Right forelimb (tissue), 1 donor: ENCODE measurements at places on chromosomes 3 and 15.

GRCh38 chr15:42160136-42160535 is 3.7 kb upstream of the PLA2G4F start:
- no peak for DNase-seq

DNA sequence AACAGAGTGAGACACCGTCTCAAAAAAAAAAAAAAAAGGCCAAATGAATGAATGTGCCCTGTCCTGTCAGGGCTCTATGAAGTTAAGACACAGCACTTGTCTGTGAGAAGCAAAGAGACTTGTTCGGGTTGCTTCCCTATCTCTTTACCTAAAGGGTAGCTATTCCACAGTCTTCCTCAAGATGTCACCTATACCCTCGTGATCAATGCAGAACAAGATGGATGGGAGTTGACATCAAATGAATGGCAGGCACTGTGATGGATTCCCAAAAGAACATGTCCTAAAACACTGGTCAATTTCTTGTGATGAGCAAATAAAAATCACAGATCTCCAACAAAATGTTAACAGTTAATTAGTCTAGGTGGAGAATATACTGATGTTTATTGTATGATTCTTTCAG is 9.5 kb downstream of the TADA3 start:
- DNase-seq: no peak

GRCh38 chr15:28091313-28091712 is 7.8 kb downstream of the OCA2 start:
- no peak for DNase-seq

DNA sequence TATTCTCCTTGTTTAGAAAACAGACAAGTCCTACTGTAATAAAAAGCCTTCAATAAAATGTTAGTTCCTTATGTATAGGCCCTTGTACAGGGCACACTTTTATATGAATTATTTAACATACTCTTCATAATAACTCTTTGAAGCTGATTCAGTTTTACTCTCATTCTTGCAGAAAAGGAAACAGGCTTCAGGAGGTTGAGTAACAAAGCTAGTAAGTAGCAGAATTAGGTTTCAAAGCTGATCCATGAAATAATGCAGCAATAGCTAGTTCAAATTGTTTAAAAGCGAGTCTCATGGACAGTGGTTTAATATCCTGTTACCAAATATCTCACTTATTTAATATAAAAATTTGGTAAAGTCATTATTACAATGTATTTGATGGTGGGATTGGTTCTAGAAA is 25.0 kb downstream of the TCF12 start:
- no peak for DNase-seq

- no peak for DNase-seq
Measured at GRCh38 chr15:82805994-82806406, at the start of gene FSD2. Gene FSD2 (minus strand): TSS chr15:82806069. CDS start chr15:82787390, 18,679 bp downstream.

- no peak for DNase-seq
Measured at GRCh38 chr3:193872265-193872753, 263.6 kb upstream of the HES1 start.

DNA sequence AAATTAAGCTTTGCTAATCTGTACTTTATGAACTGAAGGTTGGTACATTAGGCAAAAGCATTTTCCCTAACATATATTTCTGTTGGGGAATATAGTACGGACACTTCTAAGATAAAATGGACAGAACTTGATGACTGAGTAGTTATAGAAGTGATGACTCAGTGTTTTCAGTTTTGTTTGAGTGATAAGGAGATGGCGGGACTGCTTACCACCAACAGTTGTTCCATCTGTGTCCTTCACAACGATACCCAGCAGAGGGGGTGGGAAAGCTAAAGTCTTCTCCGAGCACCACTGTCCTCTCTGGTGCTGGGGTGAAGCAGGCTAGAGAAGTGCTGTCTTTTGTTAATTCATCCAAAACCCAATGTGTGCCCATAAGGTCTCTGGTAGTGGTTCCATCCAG is 195.8 kb downstream of the CD47 start:
- no peak for DNase-seq

DNA sequence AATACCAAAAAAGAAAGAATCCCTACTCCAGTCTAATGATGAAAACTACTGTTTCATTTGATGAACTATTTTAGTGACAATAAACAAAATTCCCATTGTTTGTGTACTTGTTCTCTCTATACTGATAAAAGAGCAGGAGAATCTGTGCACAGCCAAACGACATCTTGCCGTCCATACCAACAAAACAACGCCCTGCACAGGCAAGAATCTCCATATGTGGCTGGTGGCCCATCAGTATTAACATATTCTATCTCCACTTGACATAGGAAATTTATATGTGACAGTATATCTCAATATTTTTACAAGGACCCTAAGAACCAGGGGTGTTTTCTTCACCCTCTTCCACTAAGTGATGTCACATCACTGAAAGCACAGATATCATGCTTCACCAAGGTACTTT is 279.5 kb downstream of the ULK4 start:
- DNase-seq: no peak

DNA sequence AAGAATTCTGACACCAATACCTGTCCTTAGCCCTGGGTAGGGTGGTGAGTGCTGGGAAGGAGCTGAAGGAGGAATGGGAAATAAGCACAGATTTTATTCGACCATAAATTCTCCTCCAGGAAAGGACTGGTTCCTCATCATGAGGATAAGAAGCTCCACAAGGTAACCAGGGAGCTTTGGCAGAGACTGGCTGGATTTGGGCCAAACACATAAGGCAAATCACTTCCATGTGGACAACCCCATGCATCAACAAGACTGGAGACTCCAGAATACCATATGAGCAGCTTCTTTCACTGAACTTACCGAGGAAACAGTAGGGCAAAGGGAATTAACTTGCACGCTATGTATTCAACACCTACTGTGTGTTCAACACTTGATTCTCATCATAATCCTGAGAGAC is 312.5 kb downstream of the NTRK3 start:
- DNase-seq: no peak

GRCh38 chr3:159416856-159417255 is 571.8 kb upstream of the IL12A start:
- no peak for DNase-seq

- no peak for DNase-seq
Measured at GRCh38 chr15:61499376-61499775, 270.3 kb upstream of the RORA start.

- no peak for DNase-seq
Measured at GRCh38 chr15:92813485-92813884, 86.6 kb upstream of the CHD2 start.

- DNase-seq: no peak
Measured at GRCh38 chr3:109683746-109684145, 346.4 kb upstream of the DPPA4 start.

- no peak for DNase-seq
Measured at GRCh38 chr3:64138046-64138445, 87.2 kb downstream of the PRICKLE2 start.

DNA sequence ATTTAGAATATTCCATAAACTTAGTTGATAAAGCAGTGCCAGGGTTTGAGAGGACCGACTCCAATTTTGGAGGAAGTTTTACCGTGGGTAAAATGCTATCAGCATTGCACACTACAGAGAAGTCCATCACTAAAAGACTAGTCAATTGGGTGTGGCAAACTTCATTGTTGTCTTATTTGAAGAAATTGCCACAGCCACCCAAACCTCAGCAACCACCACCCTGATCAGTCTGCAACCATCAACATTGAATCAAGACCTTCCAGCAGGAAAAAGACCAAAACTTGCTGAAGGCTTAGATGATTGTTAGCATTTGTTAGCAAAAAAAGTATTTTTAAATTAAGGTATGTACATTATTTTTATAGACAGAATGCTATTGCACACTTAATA is 60.5 kb downstream of the KLF13 start:
- DNase-seq: no peak

DNA sequence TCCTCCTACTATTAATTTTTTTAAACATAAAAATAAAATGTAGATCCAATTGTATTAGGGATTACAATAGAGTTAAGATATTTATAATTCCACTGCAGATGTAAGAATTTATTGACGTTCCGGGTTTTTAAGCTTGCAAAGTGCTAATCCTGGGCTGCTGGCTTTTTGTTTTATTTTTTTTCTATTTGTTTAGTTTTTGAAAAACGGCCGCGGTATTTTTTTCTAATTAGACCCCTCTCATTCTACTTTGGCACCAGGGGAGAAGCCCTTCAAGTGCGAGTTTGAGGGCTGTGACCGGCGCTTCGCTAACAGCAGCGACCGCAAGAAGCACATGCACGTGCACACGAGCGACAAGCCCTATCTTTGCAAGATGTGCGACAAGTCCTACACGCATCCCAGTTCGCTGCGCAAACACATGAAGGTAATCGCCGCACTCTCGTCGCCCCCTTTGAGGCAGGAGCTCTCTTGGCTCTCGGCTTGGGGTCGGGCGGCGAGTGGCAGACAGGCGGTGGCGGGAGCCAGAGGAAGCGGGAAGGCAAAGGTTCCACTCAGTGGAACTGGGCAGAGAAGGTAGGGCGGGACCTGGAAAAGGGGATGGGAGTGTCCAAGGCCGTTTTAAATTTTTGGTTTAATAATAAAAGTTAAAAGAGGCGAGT is 3.2 kb downstream of the ZIC1 start:
- peak; percentile 57 for DNase-seq

DNA sequence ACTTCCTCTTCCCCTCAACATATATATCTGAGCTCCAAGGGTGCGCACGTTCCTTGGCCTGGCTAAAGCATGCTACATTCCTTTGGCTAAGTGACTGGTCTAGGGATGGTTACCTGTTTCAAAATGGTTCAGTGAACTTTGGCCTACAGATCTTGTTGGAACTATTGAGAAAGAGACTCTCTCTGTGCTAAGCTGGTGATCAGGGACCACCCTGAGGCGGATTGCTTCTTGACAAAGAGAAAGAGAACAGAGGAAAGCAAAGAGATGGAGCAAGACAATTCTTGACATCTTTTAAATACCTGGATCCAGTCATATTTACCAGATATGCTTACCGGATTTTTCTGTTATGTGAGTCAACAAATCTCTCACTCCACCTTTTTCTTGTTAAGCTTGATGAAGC is 123.1 kb downstream of the CHST2 start:
- no peak for DNase-seq

DNA sequence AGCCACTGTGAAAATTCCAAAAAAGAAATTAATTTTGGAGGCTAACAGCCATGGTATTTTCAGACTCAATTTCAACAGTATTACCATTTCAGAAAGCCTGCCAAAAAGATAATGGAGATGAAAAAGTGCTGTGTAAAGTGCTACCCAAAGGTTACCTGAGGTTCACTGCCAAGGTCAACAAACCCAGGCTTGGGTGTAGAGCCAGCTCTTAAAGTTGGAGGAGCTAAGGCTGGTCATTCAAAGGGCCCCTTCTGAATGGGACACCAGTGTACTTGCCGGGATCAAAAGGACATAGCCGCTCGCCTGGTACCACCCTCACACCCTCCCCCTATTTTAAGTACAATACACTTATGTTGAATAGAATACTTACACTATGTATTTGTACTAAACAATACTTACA is 64.5 kb downstream of the ETV5 start:
- no peak for DNase-seq

GRCh38 chr3:82739390-82739789 is 977.9 kb upstream of the GBE1 start:
- no peak for DNase-seq

DNA sequence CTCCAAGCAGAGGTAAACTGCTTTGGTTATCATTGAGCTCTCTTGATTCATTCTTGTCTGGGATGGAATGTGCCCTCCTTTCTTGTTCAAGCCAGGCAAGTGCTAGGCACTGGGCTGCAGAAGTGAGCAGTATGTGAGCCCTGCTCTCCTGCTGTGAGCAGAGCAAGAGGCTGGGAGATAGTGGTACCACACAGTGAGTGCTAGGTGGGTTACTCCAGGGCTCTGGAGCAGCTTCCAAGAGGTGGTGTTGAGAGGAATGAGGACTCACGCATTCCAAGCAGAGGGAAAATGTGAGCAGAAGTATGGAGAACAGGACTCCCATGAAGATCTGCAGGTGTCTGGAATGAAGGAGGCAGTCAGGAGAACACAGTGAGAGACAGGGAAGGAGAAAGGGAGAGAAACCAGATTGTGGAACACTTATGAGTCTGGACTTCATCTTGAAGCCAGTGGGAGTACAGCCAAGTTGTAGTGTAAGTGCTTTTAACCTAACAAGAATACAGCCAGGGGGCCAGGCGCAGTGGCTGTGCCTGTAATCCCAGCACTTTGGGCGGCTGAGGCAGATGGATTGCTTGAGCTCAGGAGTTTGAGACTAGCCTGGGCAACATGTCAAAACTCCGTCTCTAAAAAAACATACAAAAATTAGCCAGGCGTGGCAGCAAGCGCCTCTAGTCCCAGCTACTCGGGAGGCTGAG is 199.9 kb upstream of the CTDSPL start:
- DNase-seq: no peak

GRCh38 chr3:24764236-24764915 is 269.7 kb upstream of the THRB start:
- no peak for DNase-seq

- DNase-seq: no peak
Measured at GRCh38 chr15:40584191-40584590, 9.9 kb upstream of the KNL1 start.

DNA sequence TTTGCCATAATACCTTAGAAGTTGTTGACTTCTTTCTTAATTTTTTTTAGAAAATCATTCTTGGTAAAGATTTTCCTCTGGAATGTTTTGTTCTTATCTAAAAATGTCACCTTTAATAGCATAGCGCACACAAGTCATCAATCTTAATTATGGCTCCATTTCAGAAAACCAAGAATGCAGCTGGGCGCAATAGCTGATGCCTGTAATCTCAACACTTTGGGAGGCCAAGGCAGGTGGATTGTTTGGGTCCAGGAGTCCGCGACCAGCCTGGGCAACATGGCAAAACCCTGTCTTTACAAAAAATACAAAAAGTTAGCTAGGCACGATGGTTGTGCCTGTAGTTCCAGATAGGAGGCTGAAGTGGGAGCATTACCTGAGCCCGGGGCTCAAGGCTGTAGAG is 125.6 kb upstream of the EOMES start:
- no peak for DNase-seq

DNA sequence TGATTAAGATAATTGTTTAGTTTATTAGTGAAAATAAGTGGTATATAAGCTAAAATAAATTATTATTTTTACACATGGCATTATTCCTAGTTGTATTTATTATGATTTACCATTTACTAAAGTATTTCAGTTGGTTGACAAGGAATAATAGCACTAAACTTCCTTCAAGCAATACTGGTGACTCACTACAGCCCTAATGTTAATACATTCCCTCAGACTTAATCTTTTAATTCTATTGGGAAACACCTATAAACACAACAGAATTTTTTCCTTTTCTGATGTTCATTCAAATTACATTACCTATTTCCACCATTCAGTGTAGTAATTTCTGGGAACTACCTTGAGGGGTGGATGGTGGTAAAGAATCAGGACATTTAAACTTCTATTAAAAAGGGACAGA is 264.0 kb downstream of the TIGIT start:
- DNase-seq: no peak

DNA sequence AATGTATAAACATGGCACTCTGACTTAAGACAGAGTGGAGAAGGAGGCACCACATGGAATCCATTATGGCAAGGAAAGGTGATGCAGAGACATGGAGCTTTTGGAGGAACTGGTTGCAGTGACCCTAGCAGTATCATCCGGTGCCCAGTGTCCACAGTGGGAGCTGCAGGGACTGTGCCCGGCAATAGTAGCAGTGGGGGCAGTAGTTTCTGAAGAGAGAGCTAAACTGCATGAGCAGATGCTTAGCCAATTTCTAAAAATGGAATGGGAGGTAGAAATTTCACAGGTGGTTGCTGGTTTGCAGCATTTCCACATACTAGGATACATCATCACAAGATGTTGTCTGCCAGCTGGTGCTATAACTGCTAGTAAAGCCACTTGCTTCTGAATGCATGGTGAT is 7.8 kb upstream of the TM2D3 start:
- no peak for DNase-seq
